ENCODE measurements at places on chromosomes 1 and 21.
A peak's percentile ranks its signal among the peaks of the same experiment; 100 is the strongest.

- no peak for DNase-seq
Observed at GRCh38 chr1:17542645-17543044, 3.1 kb downstream of the ARHGEF10L start.

DNA sequence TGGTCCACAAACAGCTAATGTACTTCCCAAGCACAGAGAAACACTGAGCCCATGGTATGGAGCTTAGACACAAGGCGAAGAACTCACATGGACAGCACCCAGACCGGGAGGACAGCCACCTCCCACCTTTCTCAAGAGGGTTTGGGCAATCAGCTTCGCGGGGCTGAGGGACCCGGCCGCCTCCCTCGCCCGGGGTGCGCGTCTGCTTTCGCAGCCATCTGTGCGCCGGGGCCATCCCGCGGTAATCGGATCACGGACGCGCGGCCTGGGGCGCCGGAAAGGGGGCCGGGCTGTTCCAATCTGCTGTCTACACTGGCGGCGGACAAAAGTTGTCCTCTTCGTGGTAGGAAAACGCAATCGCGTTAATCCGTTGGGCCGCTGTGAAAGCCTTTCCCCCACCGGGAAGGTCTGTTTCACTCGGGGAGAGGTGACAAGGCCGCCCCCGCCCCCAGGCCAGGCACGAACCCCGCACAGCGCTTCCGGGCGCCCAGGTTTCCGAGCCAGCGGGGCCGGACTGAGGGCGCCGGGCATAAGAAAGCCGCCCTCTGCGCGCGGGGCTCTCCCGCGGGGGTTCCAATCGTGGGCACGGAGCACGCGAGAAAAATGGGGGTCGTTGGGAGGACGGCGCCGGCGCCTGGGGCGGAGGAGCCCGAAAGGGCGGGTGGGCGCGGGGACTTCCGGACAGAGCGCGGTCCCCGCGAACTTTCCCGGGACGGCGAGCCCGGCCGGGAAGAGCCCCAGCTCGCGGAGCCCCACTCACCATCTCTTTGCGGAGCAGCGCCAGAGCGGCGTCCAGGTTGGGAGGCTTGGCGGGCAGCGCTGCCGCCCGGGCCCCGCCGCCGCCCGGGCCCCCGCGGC, 664 bp downstream of the FAM89A start:
- DNase-seq, result no peak

GRCh38 chr1:209123601-209124000, 459.9 kb upstream of the CAMK1G start:
- no peak for DNase-seq

GRCh38 chr1:67134695-67135094, at the start of gene C1orf141:
Gene C1orf141 (minus strand): TSS chr1:67134970. CDS start chr1:67127240, 7,730 bp downstream.
- DNase-seq, result no peak

GRCh38 chr21:42056468-42056867, 14.6 kb upstream of the UMODL1 start:
- DNase-seq, result no peak

DNA sequence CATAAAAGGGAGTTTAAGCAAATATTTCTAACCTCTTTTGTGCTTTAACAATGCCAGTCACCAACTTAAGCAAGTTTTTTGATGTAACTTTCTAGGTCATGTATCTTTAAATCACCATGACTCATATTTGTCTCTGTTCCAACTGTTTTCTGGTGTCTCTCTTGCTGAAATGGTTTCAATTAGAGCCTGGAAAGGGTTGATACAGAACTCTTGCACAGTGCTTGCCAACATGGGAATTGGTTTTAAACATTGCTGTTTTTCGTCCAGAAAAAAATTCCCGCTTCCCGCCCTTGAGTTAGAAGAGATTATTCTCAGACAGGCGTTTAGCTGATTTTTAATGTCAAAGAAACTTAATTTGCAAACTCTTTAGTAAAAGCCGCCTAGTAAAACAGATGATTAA, 46.4 kb upstream of the SLC22A15 start:
- DNase-seq, result no peak

DNA sequence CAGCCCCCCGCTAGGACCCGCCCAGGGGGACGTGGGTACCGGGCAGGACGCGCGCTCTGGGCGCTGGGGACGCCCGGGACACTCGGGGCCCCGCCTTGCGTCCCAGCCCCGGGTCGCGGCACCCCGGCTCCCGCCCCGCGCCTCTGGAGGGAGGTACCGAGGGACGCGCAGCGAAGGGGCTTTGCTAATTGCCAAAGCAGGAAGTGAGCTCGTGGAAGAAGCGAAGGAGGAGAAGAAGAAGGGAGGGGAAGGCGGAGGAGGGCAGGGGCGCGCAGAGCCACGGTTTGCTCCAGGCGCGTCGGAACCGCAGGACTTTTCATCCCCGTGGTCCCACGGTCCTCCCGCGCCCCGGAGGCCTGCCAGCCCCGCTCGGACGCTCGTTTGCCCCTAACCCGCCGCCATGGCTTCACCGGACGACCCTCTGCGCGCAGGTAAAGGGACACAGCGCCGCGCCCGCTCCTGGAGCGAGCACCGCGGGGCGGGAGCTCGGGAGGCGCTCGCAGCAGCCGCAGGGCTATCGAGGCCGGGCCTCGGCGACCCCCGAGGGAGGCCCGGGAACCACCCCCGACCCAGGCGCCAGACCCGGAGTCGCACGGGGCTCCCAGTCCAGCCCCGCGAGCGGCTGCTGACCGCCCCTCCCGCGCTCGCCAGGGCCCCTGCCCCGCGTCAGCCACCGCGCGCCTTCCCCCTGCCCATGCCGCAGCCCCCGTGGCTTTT, 1.3 kb downstream of the EDARADD start:
- no peak for DNase-seq

DNA sequence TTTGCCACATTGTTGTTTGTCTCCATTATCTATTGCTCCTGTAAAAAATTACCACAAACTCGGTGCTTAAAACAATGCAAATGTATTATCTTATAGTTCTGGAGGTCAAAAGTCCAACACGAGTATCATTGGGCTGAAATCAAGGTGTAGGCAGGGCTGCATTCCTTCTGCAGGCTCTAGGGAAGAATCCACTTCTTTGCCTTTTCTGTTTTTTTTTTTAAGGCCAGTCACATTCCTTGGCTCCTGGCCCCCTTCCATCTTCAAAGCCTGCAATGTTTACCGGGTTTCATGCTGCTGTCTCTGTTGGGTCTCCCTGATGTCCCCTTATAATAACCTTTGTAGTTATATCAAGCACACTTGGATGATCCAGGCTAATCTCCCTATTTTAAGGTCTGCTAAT, 212.7 kb downstream of the PTBP2 start:
- DNase-seq, result no peak

DNA sequence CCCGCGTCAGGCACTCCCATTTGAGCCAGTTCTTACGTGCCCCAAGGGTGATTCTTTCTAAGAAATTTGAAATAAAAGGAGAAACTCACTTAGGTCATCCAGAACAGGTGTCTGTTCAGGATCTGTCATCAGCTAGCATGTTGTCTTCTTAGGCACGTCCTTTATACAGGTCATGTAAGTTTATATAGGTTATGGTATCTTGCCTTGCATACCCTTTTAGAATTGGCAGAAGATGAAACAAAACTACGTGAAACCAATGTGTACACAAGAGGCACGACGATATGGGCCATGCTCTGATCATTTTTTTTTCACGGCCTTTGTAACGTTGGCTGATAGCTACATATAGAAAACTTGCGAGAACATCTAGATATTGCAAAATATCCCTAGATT, 579 bp upstream of the GTF2B start:
- no peak for DNase-seq

- DNase-seq, result no peak
Observed at GRCh38 chr1:59064592-59064991, 232.3 kb upstream of the FGGY start.

GRCh38 chr1:53524428-53525375, 65.5 kb downstream of the DMRTB1 start:
- no peak for DNase-seq

- no peak for DNase-seq
Observed at GRCh38 chr1:27487966-27488884, 1.7 kb downstream of the WASF2 start.

- peak; percentile 0 for DNase-seq
Observed at GRCh38 chr1:151612501-151613281, 841 bp downstream of the SNX27 start.

- DNase-seq, result no peak
Observed at GRCh38 chr1:25820247-25821111, 725 bp downstream of the MTFR1L start.

GRCh38 chr1:157019457-157019856, 26.1 kb downstream of the ARHGEF11 start:
- DNase-seq, result no peak

Measured in stimulated activated CD4-positive, alpha-beta T cell treated with anti-CD3 and anti-CD28 coated beads, Interleukin-1b, Interleukin-23, amount 100 ng/mL, for 1 hour (primary cell).